Vagina (tissue), 2 donors: ENCODE measurements at places on chromosomes 3 and 15.

DNA sequence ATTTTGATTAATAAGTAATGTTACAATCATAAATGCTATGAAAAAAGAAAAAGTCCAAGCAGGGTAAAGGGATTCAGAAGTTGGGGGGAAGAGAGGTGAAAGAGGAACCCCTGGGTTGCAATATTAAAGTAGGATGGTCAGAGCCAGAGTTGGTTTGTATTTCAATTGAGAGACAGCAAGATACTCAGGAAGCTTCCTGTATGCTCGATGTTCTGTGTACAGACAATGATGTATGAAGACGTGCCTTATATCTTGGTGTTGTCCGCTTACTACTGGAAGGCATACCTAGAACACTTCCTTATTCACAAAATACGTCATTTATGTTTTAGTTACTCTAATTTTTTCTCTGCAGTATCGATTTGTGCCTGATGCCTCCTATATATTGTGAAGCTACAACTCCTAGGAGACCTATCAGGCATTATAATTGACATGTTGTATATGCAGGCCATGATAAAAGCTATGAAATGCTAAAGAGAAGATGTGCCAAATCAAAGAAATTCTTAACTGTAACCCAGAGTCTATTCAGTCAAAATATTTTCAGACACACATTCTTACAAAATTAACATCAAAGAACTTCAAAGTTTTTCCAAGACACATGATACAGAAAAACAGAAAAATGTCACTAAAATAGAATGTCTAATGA lies 87.5 kb downstream of the TBL1XR1 start:
- DNase-seq, result no peak

- DNase-seq, result no peak
Measured at GRCh38 chr15:80317389-80318182, 65.6 kb upstream of the CTXND1 start.

GRCh38 chr3:64575211-64575844 lies 112.5 kb downstream of the ADAMTS9 start:
- DNase-seq, result no peak

DNA sequence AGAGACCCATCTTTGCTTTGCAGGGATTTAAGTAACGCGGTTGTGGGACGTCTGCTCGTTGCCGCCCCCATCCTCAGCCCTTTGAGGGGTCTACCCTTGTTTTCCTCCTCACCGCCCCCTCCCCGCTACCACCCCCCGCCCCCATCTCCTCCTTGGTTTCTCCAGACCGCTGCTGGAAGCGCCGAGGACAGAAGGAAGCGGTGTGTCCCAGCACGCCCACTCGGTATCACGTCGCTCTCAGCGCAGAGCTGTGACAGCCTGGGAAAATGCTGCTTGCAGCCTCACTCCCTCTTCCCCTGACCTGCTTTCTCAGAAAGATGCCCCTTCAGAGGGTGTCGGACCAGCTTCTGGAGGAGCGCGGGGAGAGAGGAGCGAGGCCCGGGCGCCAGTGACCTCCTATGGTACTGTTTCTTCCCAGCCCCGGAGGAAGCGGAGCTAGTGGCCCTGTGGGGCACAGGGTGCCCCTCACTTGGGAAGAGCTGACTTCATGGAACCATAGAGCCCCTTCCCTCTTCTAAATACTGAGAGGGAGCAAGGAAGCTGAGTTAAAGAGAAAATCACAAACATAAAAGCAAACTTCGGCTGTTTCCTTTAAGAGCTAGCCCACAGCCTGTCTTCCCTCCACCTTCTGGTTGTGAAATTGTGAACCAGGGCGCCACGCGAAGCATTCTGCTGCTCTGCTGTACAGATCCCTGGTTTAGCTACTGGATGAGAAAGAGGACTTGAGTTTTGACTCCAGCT lies 698 bp downstream of the IL1RAP start:
- DNase-seq, result no peak

- DNase-seq, result no peak
Measured at GRCh38 chr3:126356373-126357264, 589 bp downstream of the KLF15 start.

DNA sequence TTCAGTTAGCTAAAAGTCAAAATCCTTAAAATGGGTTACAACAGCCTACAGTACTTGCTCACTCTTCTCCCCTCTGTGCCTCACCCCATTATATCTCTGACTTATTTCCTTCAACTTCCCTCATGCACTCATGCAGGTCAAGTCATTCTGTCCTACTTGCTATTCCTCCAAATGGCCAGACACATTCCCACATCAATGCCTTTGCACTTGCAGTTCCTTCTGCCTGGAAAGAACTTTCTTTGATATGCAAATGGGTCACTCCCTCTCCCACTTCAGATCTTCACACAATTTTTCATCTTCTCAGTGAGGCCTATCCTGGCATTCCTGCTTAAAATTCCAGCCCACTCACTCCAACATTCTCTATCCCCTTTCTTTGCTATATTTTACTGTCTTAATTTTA lies 547.2 kb upstream of the TGFBR2 start:
- DNase-seq, result no peak

- DNase-seq, result no peak
Measured at GRCh38 chr3:32120471-32120870, 14.1 kb downstream of the GPD1L start.

DNA sequence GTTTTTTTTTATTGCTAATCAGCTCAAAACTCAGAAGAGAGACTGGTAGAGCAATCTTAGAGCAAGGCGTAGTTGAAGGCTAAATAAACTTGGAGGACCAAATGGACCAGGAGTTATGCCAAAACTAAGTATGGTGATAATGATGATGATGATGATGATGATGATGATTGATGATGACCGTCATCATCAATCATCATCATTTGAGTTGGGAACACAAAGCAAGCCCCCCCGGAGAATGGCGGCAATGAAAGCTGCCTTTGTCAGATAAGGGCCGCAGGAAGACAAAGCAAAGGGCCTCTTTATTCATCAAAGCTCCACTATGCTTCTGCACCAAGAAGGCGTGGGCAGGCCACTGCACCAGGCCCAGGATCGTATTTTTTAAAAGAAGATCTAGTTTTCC lies 82.1 kb upstream of the RAD18 start:
- no peak for DNase-seq

- no peak for DNase-seq
Measured at GRCh38 chr3:56123487-56123886, 344.8 kb downstream of the ERC2 start.

DNA sequence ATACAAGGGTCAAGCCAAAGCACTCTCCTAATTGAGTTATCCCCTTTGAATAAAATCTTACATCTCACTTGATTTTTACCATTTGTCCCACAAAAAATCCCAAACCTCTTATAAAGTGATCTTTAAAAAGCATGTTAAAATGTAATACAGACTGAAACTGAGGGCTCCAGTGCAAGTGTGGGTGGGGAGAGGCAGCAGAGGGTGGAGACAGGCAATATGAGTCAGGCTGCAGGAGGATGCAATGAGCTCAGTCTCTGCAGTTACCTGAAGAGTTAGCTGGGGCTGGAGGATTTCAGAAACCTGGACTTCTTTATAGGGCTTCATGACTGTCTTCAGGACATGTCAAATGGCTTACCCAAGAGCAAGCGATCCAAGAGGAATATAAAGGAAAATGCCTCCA lies 14.2 kb upstream of the COLQ start:
- DNase-seq, result no peak

DNA sequence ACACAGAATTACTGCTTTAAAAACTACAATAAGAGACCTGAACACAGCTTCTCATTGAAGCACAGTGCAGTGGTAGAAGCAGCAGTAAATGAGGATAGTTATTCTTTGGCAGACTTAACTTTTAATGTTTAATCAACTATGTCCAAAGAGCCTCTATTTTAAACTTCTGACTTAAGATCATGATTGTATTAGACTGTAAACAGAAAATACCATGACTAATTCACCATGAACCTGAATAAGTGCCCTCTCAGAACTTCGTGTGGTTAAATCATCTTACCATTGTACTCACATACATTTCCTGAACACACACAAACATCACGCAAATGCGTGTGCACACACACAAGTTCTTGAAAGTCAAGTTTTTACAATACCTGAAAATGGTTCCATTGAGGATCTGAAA lies 13.9 kb downstream of the CEP152 start:
- DNase-seq, result no peak

GRCh38 chr3:62406945-62407344 lies 33.6 kb upstream of the FEZF2 start:
- DNase-seq, result no peak

- DNase-seq, result no peak
Measured at GRCh38 chr3:12342151-12342550, 53.3 kb downstream of the PPARG start.

DNA sequence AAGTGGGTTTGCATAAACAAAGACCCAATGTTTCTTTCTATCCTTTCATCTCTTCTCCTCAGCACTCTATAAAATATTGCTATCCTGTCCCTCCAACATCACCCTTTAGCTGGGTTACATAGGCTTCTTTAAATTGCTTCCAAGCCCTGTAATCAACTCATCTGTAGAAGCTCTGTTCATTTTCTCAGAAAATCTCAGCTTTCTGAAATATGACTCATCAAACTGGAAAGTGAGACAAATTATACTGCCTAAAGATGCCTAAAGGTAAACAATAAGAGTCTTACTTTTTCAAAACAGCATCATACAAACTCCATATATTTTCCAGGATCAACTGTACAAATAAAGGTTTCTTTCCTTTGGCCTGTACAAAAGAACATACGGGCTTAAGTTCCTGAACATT lies 33.8 kb downstream of the EFL1 start:
- no peak for DNase-seq

- DNase-seq, result no peak
Measured at GRCh38 chr3:52503788-52504424, 8.8 kb downstream of the STAB1 start.

GRCh38 chr3:124033360-124034015 lies 41.6 kb upstream of the ROPN1 start:
- DNase-seq, result no peak

- no peak for DNase-seq
Measured at GRCh38 chr15:100687582-100688141, 85.3 kb downstream of the ASB7 start.

GRCh38 chr3:30751610-30752299 lies 142.7 kb downstream of the GADL1 start:
- no peak for DNase-seq

- no peak for DNase-seq
Measured at GRCh38 chr15:58705105-58705504, 44.4 kb downstream of the ADAM10 start.

DNA sequence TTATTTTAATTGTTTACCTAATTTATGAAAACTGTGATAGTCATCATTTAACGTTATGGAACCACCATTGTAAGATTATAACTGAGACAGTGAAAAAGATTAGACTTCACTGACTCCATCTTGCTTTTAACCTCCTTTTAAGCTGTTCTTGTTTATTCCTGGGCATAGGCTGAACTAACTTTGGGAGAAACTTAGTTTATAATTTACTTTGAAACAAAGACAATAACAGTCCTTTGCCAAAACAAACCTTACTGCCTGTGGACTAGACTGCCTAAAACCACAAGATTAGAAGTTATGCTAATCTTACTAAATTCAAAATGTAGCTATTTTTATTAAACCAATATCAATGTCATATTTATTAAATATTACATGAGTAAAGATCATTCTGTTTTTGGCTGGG lies 44.3 kb upstream of the TMEM45A start:
- no peak for DNase-seq

- DNase-seq, result no peak
Measured at GRCh38 chr3:126994661-126995245, 11.8 kb downstream of the PLXNA1 start.

- DNase-seq, result no peak
Measured at GRCh38 chr3:106473576-106474475, 605.0 kb upstream of the CBLB start.

DNA sequence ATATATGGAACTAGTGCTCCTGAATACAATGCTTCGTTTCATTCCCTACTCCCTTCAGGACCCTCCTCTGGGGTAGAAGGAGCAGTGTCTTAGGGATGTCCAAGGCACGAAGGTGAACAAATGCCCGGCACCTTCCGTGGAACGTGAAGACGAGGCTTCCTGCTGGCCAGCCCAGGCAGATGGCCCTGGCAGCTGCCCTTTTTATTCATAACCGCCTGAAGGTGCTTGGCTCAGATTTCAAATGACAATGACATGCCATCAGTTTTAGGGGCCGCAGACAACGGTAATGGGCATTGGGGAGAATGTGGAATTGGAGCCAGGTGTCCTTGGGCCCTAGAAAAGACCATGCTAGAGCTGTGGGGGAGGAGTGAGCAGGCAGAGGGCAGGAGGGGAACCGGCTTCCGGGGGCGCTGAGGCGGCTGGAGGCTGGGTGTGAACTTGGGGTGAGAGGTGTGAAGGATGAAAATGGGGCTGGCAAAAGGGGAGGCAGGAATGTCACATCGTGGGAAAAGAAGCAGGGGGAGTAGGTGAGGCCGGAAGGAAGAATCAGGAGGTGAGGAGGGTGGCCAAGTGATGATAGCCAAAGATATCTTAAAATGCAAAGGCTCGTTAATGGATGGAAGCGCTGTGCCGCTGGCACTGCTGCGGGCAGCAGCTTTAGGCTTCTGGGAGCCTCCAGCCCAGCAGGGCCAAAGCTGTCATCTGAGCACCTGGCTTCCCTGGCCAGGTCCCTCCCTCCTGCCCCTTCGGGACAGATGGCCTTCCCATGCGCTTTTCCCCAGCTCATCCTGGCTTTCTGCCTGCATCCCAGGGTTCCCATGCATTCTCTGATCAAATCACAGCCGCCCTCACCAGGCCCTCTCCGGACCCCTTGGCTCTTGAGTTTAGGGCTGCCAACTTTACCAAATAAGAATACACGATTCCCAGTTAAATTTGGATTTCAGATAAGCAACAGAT lies 93.7 kb downstream of the TMEM266 start:
- DNase-seq, result no peak

DNA sequence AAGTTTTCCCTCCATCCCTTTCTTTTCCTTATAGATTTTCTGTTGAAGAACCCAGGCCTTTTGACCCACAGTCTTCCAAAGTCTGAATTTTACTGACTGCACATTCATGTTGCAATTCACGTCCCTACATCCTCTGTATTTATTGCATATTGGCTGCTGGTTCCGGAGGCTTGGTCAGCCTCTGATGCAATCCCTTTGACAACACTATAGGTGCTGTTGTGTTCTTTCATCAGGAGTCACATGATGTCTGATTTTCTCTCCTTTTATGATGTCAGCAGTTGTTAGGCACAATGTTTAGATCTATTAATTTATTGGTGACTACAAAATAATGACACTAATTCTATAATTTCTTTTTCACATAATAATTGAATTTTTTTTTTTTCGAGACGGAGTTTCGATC lies 8.7 kb downstream of the CYP1A1 start:
- no peak for DNase-seq

GRCh38 chr3:49813497-49814174 lies at the start of gene UBA7:
Gene UBA7 (minus strand): TSS chr3:49813953. CDS start chr3:49813787, 166 bp downstream.
- no peak for DNase-seq

DNA sequence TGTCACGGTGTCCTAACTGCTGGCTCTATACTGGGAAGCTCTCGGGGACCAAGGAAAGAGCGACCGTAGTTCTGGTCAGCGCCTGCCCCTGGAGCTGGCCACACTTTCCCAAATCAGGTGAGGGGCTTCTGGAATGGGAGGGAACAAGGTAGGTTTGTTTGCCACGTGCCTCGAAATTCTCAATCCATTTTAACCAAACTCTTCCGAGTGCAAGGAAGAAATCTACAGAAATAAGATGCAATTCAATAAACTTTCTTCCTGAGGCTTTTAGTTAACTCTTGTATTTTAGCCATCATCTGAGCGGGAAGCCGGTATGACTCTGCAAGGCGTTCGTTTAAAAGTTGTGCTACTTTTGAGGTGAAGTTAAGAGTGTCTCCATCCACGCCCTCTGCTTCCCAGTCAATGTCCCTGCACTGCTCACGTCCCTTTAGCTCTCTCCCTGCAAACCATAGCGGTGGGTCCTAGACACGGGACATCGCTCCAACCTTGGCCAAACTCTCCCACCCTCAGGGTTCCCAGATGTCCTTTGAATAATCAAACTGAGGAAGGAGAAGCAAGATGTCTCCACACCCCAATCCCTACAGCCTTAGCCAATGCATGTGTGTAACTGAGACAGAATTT lies 597 bp downstream of the AGTR1 start:
- no peak for DNase-seq
